ENCODE measurements at places on chromosomes 16 and 17.

- DNase-seq: no peak
These were observed 242.3 kb downstream of the SEC14L1 start for GRCh38 chr17:77382966-77383612.

DNA sequence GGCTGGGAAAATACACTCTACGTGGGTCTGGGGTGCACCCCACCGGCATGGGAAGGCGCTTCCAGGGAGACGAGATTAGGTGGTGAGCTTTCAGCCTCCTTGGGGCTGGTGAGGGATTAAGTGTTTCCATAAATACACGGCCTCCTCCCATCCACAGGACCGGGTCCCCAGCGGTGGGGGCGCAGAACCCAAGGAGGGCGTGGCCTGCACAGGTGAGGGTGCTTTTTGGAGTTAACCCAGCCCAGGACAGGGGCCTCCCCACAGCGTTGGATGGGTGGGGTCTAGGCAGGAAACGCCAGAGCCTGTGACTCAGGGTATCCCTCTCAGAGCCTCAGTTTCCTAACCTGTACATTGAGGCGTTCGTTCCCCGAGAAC, 1.1 kb downstream of the C16orf74 start:
- no peak for DNase-seq

DNA sequence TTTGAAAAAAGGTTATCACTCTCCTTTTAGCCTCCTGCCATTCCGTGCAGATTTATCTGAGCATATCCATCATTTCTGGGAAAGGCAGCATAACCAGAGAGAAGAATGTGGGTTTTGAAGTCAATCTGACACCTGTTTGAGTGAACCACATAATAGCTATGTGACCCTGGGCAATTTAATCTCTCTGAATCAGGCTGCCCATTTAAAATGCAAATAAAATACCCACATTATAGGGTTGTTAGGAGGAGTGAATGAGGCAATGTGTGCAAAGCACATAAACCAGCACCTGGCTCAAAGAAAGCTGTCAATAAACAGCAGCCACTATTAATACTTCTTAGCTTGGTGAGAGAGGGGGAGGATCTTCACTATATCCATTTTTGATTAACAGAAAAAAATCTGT, 88.0 kb downstream of the CACNG1 start:
- no peak for DNase-seq

DNA sequence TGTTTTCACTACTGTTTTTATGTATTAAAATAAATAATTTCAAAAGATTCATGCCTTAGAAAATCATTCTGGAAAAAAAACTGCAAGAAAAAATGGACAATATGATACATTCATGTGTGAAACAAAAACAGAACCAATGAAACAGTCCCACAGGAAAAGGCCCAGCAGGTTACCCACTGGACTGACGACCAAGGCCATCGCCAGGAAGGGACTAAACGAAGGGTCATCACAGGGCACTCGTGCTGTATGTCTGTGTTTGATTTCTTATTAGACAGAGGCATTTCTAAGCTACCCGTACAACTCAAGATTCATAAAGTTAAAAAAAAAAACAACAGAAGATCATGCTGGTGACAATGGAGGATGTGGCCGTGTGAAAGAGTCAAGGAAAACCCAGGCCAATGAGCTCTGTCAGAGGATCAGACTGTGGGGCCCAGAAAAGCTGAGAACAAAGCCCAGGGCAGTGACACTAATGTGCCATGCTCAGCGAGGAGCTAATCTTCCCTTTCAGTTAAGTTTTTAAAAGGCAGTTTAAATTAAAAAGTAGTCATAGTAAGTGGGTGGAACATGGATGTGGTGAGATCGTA, 31.8 kb downstream of the NSMCE1 start:
- no peak for DNase-seq

DNA sequence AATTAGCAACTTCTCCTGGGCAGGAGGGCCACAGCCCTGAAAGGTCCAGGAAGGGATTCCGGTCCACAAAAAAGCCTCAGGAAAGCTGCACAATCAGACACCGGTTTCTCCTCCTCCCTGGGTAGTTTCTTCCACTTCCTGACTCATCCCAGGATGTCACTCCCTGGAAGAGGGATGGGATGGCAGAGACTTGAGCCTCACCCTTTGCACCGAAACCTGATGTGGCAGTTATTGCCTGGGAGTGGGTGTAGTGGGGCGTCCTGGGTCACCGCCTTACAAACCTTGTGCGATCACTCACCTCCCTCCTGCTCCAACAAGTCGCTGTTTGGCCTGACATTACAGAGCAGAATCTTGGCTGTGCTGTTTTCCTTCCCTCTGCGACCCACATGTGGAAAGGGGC, 70.8 kb downstream of the LYRM1 start:
- DNase-seq: no peak

- DNase-seq: no peak
These were observed 24.1 kb downstream of the ANKRD40 start for GRCh38 chr17:50683434-50684287.

DNA sequence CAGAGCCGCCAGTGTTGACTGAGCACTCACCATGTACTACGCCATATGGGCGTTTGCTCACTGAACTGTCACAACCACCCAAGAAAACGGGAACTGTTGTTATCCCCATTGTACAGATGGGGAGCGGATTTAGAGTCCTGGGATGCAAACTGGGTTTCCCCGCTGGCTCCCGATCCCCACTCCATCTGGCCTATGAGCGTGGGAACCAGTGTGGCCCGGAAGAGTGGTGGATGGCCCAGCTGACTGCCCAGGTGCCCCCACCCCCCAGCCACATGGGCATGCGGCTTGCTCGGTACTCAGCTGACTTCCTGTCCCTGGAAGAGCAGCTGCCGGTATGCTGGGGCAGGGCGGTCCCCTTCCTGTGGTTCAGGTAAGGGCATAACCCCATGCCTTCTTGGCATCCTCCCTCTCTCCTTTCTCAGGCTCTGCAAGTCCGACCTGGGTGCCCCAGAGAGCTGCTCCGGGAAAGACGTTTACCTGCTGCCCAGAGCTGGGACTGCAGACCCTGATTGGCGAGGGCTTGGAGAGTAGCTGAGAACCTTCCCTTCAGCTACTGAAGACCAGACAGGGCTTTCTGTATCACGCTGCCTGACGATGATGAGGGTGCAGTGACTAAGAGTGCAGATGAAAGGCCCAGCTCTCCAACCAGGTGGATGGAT, 16.2 kb downstream of the SOCS3 start:
- no peak for DNase-seq

DNA sequence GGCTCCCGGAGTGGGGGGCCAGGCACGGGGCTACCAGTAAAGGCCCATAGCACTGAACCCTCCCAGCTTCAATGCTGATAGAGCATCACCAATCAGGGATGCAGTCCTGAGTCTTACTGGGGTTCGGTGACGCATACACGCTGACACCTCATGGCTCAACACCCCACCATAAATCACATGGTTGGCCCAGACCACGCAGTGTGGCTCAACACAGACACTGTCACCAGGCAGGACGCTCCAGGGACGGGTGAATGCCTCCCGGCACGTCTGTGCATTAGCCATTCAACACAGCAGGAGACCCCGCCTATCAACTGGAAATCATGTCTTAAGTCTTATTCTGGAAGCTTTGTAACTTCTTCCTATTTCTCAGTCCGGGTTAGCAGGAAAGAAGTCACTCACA, 35.0 kb downstream of the NECAB2 start:
- no peak for DNase-seq

- no peak for DNase-seq
These were observed 82.3 kb upstream of the BCAR1 start for GRCh38 chr16:75333721-75334163.

- no peak for DNase-seq
These were observed 8.4 kb downstream of the RARA start for GRCh38 chr17:40317345-40317873.

- peak; percentile 64 for DNase-seq
These were observed 57.2 kb downstream of the C16orf82 start for GRCh38 chr16:27123795-27124409.

GRCh38 chr17:9241371-9241712, 220.0 kb downstream of the NTN1 start:
- DNase-seq: no peak

DNA sequence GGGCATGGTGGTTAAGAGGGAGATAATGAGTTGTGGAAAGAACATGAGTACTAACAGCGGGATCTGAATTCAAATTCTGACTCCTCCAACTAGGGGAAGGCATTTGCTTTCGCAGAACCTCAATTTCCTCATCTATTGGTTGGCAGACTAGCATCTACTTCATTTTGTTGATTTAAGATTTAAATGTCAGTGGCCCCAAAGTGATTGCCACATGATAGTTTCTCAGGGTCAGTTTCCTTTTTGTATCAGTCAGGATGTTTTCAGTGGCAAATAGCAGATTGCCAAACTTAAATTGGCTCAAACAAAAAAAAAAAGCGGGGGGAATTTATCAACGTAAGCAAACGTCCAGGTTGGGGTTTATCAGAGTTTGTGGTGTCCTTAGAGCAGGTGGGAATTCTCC, 25.1 kb upstream of the NOS2 start:
- no peak for DNase-seq

DNA sequence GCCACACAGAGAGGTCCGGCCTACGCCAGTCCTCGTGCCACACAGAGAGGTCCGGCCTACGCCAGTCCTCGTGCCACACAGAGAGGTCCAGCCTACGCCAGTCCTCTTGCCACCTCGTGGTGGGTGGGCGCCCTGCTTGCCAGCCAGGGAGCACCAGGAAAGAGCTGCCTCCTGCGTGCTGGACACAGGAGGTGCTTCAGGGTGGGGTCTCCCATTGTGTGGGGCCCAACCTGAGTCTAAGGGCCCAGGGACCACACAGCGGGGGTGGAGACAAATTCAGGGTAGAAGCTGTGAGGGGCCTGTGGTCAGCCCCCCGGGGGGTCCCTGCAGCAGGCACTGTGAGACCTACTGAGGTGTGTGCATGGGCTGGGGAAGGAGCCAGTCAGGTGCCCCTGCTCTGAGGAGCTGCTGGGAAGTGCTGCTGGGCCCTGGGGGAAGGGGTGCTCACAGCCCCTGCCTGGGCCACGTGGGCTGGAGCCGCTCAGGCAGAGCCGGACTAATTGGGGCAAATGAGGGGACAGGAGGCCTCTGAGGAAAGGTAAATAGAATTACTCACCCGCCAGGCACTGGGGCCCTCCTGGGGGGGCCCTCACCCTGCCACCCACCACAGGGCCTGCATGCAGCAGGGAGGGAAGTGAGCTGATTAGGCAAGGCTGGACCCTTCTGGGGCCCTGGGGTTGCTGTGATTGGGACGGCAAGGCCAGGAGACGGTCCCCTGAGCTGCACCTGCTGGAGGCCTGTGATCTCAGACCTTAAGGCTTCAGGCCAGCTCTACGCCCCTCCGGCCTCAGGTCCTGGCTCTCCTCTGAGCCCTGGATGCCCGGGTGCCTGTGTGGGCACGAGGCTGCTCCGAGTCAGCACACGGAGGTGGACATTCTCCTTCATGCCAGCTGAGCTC, 11.0 kb downstream of the GCGR start:
- DNase-seq: no peak

DNA sequence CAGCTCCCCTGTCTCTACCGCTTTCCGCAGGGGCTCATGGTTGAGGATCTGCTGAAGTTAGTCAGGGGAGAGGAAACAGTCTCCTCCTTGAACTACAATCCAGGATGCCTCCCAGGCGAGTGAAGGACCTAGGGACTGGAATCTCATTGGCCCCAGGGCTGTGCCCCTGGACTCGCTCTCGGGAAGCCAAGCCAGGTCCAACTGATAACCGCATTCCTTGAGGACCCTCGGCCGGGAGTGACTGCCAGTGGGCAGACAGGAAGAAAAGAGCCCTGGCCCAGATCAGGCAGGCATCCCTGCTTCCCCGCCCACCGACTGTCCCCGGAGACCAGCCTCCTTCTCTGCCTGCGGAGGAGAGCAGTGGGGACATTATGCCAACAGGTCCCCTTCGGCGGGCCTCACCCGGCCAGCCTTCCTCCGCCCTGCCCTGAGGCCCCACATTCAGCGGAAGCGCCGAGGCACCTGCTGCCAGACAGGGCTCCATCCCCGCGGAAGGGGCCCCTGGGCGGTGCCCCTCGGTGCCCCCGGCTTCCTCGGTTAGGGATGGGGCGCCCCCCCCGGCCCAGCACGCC, 776 bp downstream of the LRRC75A start:
- DNase-seq: no peak

- no peak for DNase-seq
These were observed 8.4 kb downstream of the CDH11 start for GRCh38 chr16:65113441-65113840.

DNA sequence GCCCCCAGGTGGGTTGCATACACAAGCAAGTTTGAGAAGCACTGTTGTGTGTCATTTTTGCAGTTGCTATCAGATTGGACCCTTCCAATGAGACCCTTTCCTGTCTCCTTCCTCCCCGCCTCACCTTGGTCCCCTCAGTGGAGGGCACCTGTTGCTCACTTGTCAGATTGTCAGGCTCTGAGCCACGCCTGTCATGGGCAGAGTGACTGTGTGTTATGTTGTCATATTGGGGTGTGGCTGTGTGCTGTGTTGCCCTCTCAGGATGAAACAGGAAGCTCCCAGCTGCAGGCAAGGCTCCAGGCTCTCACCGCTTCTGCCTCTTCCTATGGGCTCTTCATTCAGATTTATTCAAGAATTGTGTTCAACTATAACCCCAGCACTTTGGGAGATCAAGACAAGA, 302.9 kb downstream of the CPPED1 start:
- no peak for DNase-seq

DNA sequence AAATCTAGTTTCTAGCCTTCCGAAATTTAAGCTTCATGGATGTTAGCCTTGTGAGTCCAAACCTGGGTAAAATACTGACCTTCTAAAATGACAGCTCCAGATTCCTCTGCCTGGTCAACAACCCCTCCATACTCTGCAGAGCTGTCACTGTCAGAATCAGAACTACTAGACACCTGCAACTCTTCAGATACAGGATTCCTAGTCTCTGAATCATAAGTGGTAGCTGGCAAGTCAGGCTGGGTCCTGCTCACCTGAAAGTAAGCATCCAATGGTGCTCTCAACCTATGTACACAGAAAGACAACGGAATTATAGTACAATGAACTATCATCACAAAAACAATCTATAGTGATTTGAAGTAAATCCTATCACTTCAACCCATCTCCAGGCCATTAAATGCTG, 14.8 kb downstream of the RFWD3 start:
- no peak for DNase-seq

DNA sequence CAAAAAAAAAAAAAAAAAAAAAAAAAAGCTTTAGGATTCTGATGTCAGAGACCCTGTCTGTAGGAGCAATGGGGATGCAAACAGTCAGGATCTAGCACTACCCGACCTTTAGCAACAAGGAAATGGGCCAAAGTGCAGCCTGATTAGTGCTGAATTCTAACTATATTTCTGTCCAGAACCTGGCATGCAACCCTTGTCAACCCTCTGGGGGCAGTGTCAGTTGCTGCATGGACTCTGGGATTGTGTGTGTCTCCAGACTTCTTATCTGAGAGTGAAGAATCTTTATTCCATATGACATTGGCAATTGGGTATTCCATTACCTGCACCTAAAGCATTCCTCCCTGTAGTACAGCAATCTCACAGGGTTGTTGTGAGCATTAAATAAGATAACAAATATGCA, 120.3 kb upstream of the CRHR1 start:
- DNase-seq: no peak

All from lower leg skin (tissue), 4 donors.